Omental fat pad (tissue), 4 donors: ENCODE measurements at places on chromosomes 7 and 10.

DNA sequence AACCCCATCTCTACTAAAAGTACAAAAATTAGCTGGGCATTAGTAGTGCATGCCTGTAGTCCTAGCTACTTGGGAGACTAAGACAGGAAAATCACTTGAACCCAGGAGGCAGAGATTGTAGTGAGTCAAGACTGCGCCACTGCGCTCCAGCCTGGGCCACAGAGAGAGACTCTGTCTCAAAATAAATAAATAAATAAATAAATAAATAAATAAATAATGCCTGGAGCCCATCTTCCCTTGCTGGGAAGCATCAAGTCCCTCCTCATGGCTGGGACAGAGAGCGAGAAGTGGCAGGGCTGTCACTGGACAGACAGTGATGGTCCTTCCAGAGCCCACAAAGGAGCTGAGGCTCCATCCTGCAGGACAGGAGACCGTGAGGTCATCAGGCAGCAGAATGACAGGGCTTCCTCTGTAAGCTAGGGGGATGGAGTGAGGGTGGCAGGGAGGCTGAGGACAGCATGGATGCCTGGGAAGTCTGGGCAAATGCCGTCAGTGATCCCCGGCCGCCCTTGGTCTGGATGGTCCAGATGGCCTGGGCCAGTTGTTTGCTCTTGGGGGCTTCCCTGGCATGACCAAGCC is 36.4 kb upstream of the ELN start:
- DNase-seq = no peak

DNA sequence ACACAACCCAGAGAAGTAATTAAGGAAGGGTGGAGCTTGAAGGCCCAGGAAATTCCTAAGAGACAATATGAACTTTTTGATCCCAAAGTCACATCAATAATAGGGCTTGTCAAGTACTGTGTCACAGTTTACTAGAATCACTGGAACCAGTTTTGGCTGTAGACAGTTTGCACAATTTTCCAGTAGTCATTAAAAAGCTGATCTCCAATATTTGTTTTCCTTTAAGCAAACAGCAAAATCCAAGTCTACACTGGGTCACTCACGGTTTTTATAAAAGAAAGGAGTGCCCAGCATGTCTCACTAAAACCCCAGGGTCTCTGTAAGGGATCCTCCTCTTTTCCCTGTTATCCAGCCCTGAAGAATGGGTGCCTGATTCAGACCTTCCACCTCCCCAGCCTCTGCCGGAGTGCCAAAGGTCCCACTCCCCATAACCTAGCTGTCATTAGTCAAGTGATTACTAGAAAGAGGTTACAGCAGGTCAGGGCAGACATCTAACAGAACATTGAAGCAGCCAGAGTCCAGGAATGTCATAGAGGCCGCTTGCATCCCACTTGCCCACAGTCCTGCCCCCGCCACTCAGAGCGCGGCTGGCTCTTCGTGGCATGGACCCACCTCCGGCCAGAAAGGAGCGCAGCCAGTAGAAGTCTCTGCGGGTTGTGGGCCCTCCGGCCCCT is 552 bp downstream of the SLC25A16 start:
- no peak for DNase-seq

DNA sequence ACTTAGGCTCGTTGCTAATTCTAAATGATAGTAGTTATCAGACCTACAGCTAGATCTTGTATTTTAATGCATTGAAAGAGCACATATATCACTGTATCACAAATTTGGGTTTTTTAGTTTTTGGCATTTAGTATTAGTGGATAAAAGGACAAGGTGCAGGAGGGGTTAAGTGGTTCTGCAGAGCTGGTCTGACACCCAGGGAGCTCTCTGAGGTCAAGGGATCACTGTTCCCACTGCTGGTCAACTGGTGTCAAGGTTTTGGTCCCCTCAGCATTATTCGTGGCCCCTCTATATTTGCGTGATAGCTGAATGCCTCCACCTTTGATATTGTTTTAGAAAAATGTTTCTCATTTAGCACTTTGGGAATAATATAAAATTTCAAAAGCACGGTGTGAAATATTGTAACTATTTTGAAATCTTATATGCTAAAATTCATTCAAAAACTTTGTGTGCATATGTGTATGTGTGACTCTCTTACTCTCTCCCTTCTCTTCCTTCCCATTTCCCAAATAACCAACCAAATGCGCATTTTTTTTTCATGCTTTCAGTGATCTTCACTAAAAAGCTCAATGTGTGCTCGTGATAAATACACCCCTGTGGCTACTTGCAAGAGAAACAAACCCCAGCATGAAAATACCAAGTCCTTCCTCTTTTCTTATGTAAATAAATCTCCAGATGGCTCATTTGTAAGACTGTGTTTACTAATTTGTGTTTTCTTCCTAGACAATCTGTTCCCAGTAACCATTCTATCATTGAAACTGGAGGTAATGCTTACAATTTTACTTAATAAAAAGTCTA is 309.2 kb downstream of the FGFR2 start:
- DNase-seq = no peak

DNA sequence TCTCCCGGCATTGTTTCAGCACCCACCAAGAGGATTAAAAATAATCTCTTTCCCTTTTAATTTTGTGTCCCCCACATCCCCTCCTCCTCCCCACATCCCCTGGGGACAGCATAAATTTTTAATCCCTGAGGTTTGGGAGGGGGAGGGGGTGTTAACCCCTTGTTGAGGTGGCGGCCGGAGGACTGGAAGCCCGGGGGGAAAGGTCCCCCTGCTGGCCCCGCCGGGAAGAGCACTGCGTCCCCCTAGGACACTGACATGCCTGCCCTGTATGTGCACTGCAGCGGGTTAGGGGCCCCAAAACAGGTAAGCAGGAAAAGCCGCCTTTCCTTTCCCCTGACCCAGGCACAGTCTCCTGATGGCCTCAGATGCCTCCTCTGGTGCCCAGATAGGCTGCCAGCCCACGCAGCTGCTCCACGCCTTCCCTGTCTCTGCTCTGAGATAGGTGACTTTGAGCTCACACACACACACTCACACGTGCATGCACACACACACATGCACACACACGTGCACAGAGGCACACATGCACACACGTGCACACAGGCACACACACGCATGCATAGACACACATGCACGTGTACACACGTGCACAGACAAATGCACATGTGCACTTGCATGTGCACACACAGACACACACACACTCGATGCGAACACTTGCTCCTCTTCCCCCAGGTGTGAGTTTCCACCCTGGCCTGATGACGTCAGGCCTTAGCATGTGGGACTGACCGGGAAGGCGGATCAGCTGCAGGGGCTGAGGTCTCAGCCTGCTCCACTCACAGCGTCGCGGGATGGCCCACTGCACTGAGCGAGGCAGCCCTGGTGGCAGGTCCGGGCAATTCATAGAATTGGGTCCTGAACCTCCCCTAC is 12.3 kb downstream of the CNPY1 start:
- DNase-seq = no peak

- DNase-seq = no peak
These were observed 1008.6 kb downstream of the NRG3 start for GRCh38 chr10:82883603-82884002.

GRCh38 chr10:8992009-8992408 is 937.5 kb downstream of the GATA3 start:
- no peak for DNase-seq

GRCh38 chr7:73366990-73367389 is 39.0 kb downstream of the FKBP6 start:
- DNase-seq = no peak

DNA sequence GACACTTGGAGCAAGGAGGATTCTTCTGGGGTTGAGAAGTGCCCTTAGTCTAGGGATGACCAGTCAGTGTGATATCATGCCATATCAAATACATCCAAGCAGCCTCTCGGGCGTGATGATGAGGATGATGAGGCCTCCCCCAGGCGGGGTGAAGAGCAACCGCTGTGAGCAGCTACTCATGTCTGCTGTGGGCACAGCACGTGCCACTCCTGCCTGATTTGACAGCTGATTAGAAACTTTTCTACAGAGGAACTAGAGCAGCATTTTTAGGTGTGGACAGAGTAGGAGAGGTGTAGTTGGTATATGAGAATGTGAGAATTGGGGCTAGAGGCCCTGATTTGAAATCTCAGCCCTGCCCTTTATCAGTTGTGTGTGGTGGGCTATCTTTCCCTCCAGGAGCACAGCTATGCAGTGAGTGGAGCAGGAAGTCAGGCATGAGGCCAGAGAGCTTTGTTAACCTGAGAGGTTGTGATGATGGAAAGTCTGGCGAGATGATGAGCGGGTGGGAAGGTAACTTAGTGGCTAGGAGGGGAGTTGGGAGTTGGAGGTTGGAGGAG is 49.6 kb upstream of the COBL start:
- DNase-seq = no peak

DNA sequence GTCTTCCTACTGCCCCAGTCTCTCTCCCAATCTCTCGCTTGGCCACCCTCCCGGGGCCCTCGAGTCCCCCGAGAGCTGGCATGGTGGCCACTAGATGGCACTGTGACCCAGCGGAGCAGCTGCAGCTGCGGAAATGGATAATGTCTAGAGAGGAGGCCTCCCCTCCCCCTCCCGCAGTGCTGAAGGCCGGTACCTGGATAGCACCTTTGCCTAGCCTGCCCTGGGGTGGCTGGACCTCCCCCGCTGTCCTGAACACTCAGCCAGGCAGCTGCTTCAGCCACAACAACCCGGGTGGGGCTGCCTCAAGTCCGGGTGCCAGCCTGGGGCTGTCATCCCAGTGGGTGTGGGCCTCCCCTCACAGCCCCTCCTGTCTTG is 65.2 kb downstream of the GOLGA7B start:
- DNase-seq = peak; percentile 64

- DNase-seq = no peak
These were observed 96.9 kb upstream of the HABP2 start for GRCh38 chr10:113455947-113456346.

- no peak for DNase-seq
These were observed 17.8 kb downstream of the SGMS1 start for GRCh38 chr10:50605951-50606270.

DNA sequence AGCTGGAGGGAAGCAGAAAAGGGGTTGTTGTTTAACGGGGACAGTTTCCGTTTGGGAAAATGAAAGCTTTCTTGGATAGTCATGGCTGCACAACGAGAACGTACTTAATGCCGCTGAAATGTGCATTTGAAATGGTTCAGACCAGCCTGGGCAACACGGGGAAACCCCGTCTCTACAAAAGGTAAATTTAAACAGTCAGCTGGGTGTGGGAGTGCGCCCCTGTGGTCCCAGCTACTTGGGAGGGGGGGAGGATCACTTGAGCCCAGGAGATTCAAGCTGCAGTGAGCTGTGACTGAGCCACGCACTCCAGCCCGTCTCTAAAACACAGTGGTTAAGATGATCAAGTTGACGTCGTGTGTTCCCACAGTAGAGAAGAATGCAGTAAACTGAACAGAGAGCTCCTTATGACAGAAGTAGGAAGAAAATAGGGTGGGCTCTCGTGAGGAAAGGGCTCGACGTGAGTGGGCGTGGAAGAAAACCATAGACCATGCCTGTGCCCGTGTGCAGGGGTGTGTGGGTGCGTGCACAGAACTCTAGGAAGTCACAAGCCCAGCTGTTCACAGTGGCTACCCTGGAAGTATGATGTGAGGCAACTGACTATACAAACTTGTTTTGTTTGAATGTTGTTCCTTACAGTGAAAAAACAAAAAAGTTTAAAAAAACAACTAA is 4.1 kb upstream of the FUOM start:
- DNase-seq = no peak

DNA sequence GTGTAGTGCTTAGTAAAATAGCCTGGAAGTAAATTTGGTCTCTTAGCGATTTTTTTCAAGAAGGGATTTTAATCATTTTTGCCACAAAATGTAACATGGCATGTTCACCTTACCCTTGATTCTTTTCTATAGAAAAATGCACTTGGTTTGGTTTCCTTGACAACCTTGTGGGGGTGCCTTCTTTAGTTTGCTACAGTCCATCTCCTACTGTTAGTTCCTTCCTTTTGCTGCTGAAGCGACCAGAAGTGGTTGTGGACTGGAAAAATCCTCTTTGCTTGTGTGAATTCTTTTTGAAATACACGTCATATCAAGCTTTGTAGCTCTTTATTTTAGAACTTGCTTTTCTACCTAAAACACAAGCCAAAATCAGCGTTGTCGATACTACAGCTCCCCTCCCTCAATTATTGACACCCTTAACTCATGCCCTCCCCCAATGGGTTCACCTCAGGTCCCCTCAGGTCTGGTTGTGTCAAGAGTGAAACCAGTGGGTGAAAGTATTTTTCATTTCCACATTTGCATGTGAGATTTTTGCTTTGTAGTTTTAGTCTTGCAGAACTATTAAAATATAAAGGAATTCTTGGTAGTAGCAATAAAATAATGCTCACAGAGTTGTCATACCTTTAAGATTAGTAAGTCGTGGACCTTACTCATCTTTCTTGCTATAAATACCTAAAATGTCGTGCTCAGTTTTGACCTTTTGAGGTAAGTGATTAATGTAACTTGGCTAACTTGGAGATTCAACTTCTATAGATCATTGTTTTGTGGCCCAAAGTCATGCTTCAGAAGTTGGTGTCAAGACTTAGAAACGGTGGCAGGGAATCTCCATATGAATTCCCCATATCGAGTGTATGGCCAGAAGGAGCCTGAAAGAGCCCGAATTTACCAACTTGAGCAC is 1.5 kb downstream of the ACTR3B start:
- no peak for DNase-seq
